Cardiac muscle cell (in vitro differentiated cells and primary cell): ENCODE measurements at places on chromosomes 5 and 9. TPM values are rescaled to one million over a fixed set of nuclear protein-coding genes. Genes with fewer than 3 reads are reported as not detected.

The ELAVL2 gene
- 4.1 and 11.2 TPM in 2 replicates for total RNA-seq

The CSF2 gene
- not detected in 2 replicates for total RNA-seq

The CETN3 gene
- 25.4 and 49.2 TPM in 2 replicates for total RNA-seq

The PKD2L2 gene
- not detected in 2 replicates for total RNA-seq

The PCDHA9 gene
- 1.6 and 2.2 TPM in 2 replicates for total RNA-seq

The FOXD4L5 gene
- total RNA-seq: 0.27 TPM in 1 of 2 replicates, not detected in the other

The HSPB3 gene
- 45.4 and 79.4 TPM in 2 replicates for total RNA-seq

The PCDHA7 gene
- 1.2 and 2.7 TPM in 2 replicates for total RNA-seq

The GDNF gene
- total RNA-seq: not detected in 2 replicates

The WDR38 gene
- total RNA-seq: not detected in 2 replicates

The KLF4 gene
- total RNA-seq: 0.56 and 1.4 TPM in 2 replicates

The SLC1A3 gene
- total RNA-seq: 4.9 and 18.1 TPM in 2 replicates

The POU4F3 gene
- 0.15 and 0.32 TPM in 2 replicates for total RNA-seq

The PCDHGC5 gene
- 0.74 and 2.2 TPM in 2 replicates for total RNA-seq

The FGFR4 gene
- total RNA-seq: 1.1 and 2.8 TPM in 2 replicates

The CEMIP2 gene
- 16.5 and 39.4 TPM in 2 replicates for total RNA-seq

The TOR1A gene
- 28.2 and 39.4 TPM in 2 replicates for total RNA-seq

The CARD6 gene
- 0.11 and 0.12 TPM in 2 replicates for total RNA-seq

The DRD1 gene
- total RNA-seq: 1.3 and 3.1 TPM in 2 replicates

The ENTREP1 gene
- 110 and 176 TPM in 2 replicates for total RNA-seq

The AK1 gene
- total RNA-seq: 174 and 175 TPM in 2 replicates

The ADCY2 gene
- 2.2 and 3.3 TPM in 2 replicates for total RNA-seq

The TSSK1B gene
- 0.14 and 0.15 TPM in 2 replicates for total RNA-seq

The C5orf63 gene
- total RNA-seq: 0.06 and 0.46 TPM in 2 replicates

The BTNL3 gene
- total RNA-seq: not detected in 2 replicates

The ADRB2 gene
- 7.5 and 10.9 TPM in 2 replicates for total RNA-seq

The PCDHGA6 gene
- 0.66 and 0.88 TPM in 2 replicates for total RNA-seq

The CARTPT gene
- not detected in 2 replicates for total RNA-seq
